ENCODE measurements at places on chromosomes 6 and 20.

GRCh38 chr6:166718516-166718915 is 91.5 kb upstream of the RPS6KA2 start:
- no peak for DNase-seq

GRCh38 chr6:79249136-79249535 is 14.7 kb upstream of the HMGN3 start:
- DNase-seq, result no peak

GRCh38 chr20:23445596-23446217 is 6.2 kb downstream of the CSTL1 start:
- peak; percentile 86 for DNase-seq

DNA sequence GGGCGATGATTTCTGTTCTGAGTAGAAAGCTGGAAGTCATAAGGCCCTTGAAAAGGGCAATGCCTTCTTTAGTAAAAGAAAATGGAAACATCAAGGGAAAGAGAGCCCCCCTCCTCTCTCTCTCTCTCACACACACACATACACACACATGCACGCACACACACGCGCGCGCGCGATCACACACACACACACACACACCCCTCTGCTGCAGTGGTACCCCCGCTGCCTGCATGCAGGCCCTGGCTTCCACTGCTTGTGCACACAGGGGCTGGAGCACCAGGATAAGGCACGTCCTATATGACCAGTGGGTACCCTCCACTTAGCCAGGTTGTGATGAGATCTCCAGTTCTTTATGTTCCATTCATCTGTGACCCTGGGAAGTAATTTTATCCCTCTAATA is 300.9 kb downstream of the SLC35F1 start:
- DNase-seq, result no peak

All from HS-27A (cell line).